Caco-2 (cell line): ENCODE measurements at places on chromosomes 11 and 22. TPM values are rescaled to one million over a fixed set of nuclear protein-coding genes. Genes with fewer than 3 reads are reported as not detected.

DNA sequence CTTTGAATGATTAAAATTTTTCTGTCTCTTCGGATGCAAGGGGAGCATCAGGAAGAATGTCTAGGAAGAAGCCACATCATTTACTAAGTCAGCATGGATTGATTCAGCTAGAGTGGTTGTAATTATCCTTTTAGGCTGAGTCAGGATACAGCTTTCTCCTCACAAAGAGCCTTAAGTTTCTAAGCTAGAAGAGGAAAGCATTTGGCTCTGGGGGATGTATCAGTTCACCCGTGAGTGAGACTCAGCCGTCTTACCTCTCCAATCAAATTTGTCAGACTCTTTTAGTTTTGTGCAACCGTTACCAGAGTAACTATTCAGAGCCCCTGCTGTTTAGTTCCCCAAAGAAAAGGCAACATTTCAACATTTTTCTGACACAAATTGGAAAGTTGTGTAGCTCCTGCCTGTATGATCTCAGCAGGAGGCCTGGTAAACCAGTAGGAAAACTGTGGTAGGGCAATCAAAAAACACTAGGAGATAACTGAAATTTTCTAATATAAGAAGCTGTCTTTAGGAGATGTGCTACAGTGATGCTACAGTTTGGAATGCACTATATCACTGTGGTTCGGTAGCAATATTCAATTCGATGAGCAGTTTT, 432.4 kb upstream of the LUZP2 start:
- peaks cover 20% of the 10 kb centered on the region for H3K4me1 ChIP-seq
- no peak overlapping the region for H3K4me3 ChIP-seq
- no peak overlapping the region for H3K27ac ChIP-seq

DNA sequence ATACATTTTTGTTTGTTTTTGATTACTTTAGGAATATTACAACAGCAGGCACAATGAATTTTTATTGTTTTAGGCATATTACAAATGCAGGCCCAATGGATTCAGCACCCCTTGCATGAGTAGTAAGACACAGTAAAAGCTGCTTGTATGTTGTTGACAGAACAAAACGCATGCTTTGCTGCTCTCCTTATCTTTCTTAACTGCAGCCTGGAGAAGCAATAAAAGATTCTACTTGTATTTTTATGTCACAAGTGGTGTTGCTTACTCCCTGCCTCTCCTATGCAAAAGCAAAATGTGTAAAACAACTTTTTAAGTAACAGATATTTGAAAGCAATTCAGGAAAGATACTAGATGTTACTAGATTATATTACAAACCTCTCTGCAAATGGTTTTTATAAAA, 73.9 kb downstream of the TRPC6 start:
- peaks cover 16% of the 10 kb centered on the region for H3K4me1 ChIP-seq
- H3K27ac ChIP-seq: no peak overlapping the region
- no peaks in the 10 kb centered on the region for H3K27me3 ChIP-seq
- DNase-seq: no peak
- H3K36me3 ChIP-seq: no peaks in the 10 kb centered on the region
- no peak overlapping the region for H3K4me3 ChIP-seq

GRCh38 chr11:15888556-15889345, 467.6 kb downstream of the SOX6 start:
- H3K4me1 ChIP-seq: peaks cover 32% of the 10 kb centered on the region
- no peak overlapping the region for H3K4me3 ChIP-seq
- DNase-seq: no peak
- H3K27me3 ChIP-seq: no peaks in the 10 kb centered on the region
- no peak overlapping the region for H3K27ac ChIP-seq

DNA sequence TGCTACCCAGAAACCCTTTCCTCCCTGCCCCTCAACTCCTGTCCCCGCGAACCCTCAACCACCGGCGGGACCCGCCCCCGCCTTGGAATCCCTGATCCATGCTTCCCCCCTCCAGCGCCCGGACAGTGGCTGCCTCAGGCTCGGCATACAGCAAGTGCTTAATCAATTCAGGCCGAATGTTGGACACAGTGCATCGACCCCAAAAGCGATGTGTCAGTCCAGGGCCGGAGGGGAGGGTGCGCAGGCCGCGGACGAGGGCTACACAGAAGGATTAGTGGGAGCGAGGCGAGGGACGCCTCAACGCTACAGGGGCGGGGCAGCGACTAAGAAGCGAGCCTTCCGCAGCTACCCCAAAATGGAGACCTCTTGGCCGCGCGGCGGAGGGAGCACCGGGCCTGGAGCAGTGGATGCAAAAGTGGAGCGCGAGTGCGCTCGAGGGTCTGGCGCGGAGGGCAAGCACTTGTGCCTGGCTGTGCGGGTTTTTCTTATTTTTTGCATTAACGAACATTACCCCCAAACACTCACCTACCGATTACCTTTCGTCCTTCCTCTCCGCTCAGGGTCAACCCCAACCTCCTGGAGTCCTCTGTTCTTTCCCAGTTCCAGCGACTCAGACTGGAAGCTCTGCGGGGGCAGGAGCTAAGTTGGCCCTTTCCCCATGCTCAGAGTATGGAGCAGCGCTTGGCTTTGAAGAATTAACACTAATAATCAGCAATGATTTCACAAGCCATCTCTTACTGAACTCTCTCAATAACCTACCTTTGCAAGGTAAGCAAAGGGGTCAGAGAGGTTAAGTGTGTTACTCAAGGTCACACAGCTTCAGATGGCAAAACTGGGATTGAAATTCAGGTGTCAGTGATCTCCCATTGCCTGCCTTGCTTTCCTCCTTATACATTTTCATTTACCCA, 30.0 kb upstream of the WNT11 start:
- peak overlapping the region; percentile 89 for H3K27ac ChIP-seq
- peak overlapping the region; percentile 43 for H3K4me3 ChIP-seq
- peaks cover 10% of the 10 kb centered on the region for H3K4me1 ChIP-seq
- H3K36me3 ChIP-seq: no peaks in the 10 kb centered on the region
- no peaks in the 10 kb centered on the region for H3K27me3 ChIP-seq

DNA sequence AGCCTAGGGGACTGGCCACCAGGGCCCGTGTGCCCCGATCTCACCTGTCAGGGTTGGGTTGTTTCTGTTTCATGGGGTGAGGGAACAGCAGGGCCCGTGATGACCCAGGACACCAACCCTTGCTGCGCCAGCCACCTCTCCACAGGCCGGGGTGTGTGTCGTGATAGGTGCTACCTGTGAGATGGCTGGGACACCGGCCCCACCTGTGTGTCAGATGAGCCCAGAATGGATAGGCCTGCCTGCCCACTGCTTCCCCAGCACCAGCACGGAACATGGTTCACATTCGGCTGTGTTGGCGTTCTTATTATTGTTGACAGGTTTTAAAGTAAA, 7.1 kb downstream of the CLDN5 start:
- H3K36me3 ChIP-seq: no peaks in the 10 kb centered on the region
- no peaks in the 10 kb centered on the region for H3K4me1 ChIP-seq
- DNase-seq: no peak
- H3K27me3 ChIP-seq: no peaks in the 10 kb centered on the region

DNA sequence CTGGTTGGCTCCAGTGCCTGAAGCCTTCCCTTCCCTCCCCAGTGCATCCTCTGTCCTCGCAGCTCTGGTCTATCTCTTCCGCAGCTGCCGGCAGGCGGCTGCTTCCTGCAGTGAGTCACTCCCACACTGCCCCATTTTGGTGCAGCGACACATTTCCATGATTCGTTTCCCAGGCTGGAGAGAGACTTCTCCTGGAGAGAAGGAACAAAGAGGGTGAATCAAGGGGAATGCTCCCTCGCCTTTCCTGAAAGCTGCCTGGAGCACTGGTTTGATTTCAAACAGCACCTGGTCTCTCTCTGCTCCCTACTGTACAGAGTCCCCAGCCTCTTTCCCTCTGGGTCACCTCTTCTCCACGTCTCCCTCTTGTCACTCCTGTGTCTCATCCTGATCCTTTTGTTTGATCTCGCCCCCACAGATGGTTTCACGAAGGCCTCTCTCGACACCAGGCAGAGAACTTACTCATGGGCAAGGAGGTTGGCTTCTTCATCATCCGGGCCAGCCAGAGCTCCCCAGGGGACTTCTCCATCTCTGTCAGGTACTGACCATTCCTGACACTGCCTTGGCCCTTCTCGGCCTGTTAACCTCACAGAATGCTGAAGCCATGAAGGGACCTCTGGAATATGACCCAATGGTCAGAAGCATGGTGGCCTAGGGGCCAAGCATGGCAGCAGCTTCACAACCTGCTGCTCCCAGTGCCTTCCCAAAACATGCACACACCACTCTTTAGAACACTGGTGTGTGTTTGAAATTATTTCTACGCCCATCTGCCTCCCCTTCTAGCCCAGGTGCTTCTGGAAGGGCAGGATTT, at the start of gene TMA7B:
TSS of gene TMA7B (plus strand) at position 758 of the 808 bp plus-strand sequence. CDS start 3,978 bp downstream, outside the sequence.
- H3K27me3 ChIP-seq: no peaks in the 10 kb centered on the region; the same call in 1 of the 2 replicates
- no peak for DNase-seq
- no peak within 1 kb of the TSS for H3K4me3 ChIP-seq
- no peak within 1 kb of the TSS for H3K27ac ChIP-seq

- H3K27me3 ChIP-seq: no peaks in the 10 kb centered on the region
- H3K36me3 ChIP-seq: no peaks in the 10 kb centered on the region; the same call in 1 of the 2 replicates
- no peaks in the 10 kb centered on the region for H3K4me1 ChIP-seq
- H3K4me3 ChIP-seq: no peak overlapping the region
- H3K27ac ChIP-seq: no peak overlapping the region
Measured at GRCh38 chr22:38132136-38132535, 21.7 kb upstream of the BAIAP2L2 start.

- DNase-seq: no peak
- no peaks in the 10 kb centered on the region for H3K4me1 ChIP-seq
- H3K36me3 ChIP-seq: no peaks in the 10 kb centered on the region
- H3K27ac ChIP-seq: no peak overlapping the region
Measured at GRCh38 chr22:27378311-27378800, 423.2 kb downstream of the MN1 start.

- DNase-seq: no peak
- H3K36me3 ChIP-seq: no peaks in the 10 kb centered on the region
- H3K27me3 ChIP-seq: no peaks in the 10 kb centered on the region
- no peaks in the 10 kb centered on the region for H3K4me1 ChIP-seq
- H3K4me3 ChIP-seq: no peak overlapping the region
Measured at GRCh38 chr11:88421530-88421929, 84.0 kb upstream of the CTSC start.

DNA sequence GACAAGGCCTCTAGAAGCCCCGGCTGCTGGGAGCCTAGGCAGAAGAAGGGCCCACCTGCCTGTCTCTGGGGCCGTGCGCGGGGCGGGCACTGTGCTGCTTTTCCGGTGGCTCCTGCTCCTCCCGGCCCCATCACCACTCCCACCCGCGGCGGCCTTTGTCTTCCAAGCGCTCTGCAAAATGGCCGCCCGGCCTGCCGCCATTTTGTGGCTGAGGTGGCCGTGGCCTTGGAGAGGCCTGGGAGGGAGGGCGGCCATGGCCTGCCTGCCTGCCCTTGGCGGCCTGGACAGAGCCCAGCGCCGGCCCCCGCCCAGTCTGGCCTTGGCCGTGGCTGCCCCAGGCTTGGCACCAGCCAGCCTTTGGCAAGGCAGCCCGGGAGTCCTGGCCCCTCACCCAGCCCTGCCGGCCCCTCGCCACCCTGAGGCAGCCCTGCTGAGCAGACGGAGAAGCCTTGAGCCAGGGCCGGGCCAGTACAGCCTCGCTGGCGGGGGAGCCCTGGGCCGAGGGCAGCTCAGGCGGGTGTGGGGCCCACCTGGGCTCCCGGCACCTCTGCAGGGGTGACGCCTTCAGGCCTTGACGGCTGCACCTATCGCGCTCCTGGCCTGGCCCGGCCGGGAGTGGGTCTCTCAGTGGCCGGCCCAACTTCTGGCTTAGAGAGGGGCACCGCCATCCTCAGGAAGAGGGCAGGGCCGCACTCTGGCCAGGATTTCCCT, 46.0 kb upstream of the PPARA start:
- DNase-seq: no peak
- H3K27me3 ChIP-seq: no peaks in the 10 kb centered on the region
- H3K36me3 ChIP-seq: no peaks in the 10 kb centered on the region
- H3K27ac ChIP-seq: peak overlapping the region; percentile 95

DNA sequence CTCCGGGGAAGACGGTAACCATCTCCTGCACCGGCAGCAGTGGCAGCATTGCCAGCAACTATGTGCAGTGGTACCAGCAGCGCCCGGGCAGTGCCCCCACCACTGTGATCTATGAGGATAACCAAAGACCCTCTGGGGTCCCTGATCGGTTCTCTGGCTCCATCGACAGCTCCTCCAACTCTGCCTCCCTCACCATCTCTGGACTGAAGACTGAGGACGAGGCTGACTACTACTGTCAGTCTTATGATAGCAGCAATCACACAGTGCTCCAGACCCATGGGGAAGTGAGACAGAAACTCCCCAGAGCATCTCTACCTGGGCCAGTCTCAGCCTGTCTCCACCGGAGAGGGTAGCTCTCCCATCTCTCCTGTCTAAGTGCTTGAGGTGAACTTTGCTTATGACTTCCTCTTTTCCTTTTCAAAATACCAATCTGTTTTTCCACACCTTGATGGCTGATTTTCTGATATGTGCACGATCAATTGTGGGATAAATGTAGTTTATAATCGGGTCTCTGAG, 48.5 kb upstream of the VPREB1 start:
- no peaks in the 10 kb centered on the region for H3K4me1 ChIP-seq
- no peak for DNase-seq
- H3K27me3 ChIP-seq: no peaks in the 10 kb centered on the region; the same call in 1 of the 2 replicates
- no peaks in the 10 kb centered on the region for H3K36me3 ChIP-seq
- H3K27ac ChIP-seq: no peak overlapping the region

GRCh38 chr11:100141201-100141600, 545.9 kb upstream of the ARHGAP42 start:
- H3K4me1 ChIP-seq: no peaks in the 10 kb centered on the region
- no peak overlapping the region for H3K27ac ChIP-seq
- DNase-seq: no peak
- no peaks in the 10 kb centered on the region for H3K36me3 ChIP-seq
- no peak overlapping the region for H3K4me3 ChIP-seq
- no peaks in the 10 kb centered on the region for H3K27me3 ChIP-seq

The SDHAF2 gene
- 49.2 and 52.1 TPM in 2 replicates for total RNA-seq

The TYR gene
- not detected in 2 replicates for total RNA-seq

The PHOX2A gene
- total RNA-seq: not detected in 2 replicates

The SLC16A8 gene
- not detected in 2 replicates for total RNA-seq

The DEFB131B gene
- not detected in 2 replicates for total RNA-seq

The CHRDL2 gene
- total RNA-seq: 2.5 and 3.4 TPM in 2 replicates

The ANO1 gene
- 5.8 and 8.4 TPM in 2 replicates for total RNA-seq
